CD8-positive, alpha-beta memory T cell (primary cell): ENCODE measurements at places on chromosomes 12 and 14. TPM values are rescaled to one million over a fixed set of nuclear protein-coding genes. Genes with fewer than 3 reads are reported as not detected.

- DNase-seq, result no peak
Observed at GRCh38 chr14:38201137-38201828, 6.4 kb upstream of the SSTR1 start.

ADGRD1 gene
- 1.3 TPM for total RNA-seq

MYF6 gene
- total RNA-seq, result not detected

DNA sequence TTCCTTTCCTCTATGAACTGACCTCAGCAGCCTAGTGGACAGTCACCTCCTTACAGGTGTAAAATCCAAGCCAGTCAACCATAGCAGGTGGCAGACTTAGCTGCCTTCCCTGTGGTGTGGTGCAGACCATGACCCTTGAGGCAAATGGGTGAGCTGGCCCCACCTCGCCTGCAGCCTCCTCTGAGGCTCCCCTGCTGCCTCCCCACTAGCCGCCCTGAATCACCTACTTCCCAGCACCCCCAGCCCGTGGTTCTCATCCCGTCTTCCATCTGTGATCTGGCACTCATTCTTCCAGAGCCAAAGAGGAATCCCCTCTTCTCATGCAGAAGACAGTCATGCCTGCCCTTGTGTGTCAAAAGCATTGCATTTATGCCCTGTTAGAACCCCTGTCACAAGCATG, 34.4 kb upstream of the TSPAN9 start:
- DNase-seq, result no peak

NEDD1 gene
- 42.2 TPM for total RNA-seq

GRCh38 chr12:49260166-49260565, 4.7 kb upstream of the TUBA1C start:
- no peak for DNase-seq

FSCB gene
- not detected for total RNA-seq

GRCh38 chr14:37278636-37279538, 81.2 kb downstream of the MIPOL1 start:
- no peak for DNase-seq

- no peak for DNase-seq
Observed at GRCh38 chr14:99579903-99580571, 24.0 kb downstream of the CCDC85C start.

- no peak for DNase-seq
Observed at GRCh38 chr14:68137704-68138619, 318.4 kb downstream of the RAD51B start.

- no peak for DNase-seq
Observed at GRCh38 chr14:36751106-36751505, 89.4 kb downstream of the PAX9 start.

SLC5A8 gene
- total RNA-seq, result not detected

TFCP2 gene
- total RNA-seq, result 41.0 TPM

PRICKLE1 gene
- not detected for total RNA-seq

- peak; percentile 72 for DNase-seq
Observed at GRCh38 chr14:32073537-32074189, 3.4 kb upstream of the ARHGAP5 start.

DNA sequence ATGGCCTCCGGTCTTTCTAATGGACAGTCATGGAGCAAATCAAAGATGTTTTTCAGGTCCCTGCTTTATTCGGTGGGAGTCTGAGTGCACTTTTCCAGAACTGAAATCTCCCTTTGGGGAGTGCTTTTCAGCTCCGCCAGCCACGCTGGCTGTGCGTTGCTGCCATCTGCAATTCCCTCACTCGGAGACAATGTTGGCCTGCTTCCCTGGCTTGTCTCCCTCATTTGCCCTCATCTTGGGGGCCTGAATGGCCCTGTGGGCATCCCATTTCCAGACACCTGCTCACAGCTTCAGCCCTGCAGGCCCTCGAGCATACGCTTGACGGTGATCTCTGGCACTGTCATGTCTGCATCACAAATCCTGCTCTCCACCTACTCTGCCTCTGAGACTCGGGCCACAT, 103.8 kb downstream of the CCDC92 start:
- DNase-seq, result no peak

DNA sequence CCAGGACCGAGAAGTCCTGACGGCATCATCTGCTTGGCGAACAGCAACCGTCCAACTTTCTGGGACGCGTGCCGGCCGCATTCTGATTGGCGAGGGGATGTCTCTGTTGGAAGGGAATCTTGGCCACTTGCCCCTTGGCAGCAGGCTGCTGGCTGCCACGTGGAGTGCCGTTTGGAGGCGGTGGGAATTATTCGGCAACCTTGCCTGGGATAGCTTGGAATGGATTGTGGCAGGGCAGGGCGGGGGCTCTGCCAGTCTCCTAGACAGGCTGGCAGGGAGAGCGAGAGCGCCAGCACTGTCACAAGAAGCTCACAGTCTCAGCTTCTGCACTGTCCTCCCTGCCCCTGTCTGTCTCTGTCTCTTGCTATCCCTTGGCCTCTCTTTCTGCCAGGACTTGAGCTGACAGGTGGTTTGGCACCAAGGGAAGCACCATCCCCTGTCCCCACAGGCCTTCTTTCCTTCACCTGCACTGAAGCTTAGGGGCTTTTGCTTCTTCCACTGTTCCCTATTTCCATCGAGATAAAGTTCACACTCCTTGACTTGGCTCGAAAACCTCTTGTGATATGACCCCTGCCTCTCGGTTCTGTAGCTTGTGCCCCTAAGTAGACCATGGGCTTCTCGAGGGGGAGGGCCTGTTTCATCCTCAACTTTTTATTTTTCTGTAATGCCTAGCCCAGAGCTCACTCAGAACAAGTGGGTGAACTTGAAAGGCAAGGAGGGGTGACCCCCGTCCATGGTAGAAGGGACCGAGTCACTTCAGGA, 201.9 kb downstream of the PHETA1 start:
- no peak for DNase-seq

DNA sequence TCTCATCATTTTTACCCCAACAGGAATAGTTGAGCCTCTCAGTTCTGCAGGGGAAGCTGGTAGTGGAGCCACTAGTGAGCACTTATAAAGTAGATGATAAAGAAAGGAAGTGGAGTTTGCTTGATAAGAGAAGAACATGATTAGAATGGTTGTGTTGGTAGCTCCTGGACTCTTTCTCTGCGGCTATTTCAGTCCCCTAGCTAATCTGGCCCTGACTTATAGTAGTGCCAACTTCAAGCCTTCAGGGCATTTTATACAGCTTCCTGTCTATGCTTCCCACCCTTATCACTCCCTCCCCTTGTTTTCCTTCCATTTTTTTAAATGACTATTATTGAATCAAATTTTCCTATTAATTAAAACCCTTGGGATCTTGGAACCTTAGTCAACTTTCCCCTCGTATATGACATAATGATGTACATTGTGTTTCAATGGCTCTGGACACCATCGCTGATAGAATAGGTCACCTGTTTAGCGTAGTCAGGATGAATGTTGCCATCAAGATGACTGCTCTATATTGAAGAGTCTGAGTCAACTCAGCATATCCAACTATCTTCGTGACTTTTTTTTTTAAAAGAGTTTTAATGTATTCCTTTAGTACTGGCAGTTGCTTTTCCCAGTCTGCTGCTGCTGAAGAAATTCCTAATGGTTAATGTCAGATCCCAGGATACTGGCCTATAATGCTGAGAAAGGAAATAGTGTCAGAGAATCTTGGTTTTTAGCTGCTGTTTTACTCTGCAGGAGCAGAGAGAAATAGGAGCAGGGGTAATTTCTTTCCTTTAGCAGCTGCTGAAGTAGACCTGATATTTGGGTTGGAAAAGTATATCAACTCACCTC, 16.2 kb upstream of the PCNX1 start:
- no peak for DNase-seq

- DNase-seq, result no peak
Observed at GRCh38 chr12:1773937-1774655, 46.3 kb upstream of the LRTM2 start.

- no peak for DNase-seq
Observed at GRCh38 chr12:21775133-21775820, 771 bp upstream of the KCNJ8 start.

DNA sequence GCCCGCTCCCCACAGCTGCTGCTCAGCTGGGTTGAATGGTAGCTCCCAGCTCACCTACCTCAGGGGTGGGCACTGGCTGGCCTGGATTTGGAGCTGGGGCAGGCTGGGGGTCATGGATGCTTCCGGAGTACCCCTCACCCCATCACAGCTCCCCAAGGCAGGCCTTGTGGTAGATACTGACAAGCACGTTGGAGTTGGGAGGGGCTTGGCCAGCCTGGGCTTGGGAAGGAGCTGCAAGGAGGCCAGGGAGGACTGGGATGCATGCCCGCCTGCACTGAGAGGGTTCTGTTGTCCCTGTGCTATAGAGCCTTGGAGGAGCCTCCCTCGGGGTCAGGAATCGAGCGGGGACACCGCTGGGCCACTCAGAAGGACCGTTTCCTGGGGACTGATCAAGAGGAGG, 14.2 kb downstream of the TMEM63C start:
- no peak for DNase-seq

TAS2R7 gene
- not detected for total RNA-seq

HPD gene
- total RNA-seq, result not detected

DNA sequence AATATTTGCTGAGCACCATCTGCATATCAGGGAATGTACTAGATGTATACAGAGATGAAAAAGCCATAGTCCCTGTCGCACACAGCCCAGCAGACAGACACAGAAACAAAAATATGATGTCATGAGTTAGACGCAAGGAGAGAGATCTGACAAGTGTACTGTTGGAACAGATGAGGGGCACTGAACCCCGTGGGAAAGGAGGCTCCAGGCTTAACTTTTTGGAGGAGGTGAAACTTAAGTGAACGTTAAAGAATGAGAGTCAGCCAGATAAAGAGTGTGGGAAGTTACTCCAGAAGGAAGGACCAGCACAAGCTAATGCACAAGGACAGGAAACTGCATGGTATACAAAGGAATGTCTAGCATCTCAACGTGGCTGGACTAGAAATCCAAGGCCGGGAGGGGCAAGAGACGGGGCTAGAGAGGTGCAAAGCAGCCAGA, 2.5 kb upstream of the ACTN1 start:
- no peak for DNase-seq

DNA sequence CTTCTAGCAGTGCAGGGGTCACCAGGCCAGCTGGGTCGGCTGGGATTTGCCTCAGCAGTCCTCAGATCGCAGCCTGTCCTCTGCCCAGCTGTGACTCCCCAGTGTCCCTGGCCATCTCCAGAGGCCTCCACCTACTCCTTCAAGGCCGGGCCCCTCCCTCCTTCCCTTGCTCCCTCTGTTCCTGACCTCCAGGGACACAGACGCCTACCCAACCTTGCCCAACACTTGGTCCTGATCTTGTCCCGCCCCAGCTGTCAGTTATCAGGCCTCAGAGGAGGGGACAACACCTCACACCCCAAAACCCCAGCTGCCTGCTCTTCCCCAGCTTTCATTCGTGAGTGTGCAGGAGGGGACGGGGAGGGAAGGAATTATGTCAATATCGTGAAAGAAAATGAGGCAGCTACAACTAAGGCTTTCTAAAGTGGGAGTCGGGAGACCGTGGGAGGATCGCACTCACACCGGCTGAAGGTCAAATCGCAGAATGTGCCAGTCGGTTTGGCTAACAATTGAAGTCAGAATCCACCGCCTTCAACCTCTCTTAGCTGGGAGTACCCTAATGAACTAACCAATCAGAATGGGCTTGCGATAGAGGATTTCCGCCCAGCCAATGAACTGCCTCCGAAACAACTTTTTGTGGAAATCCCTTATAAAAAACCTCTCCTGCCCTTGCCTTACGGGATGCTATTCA, 9.4 kb upstream of the PLBD2 start:
- no peak for DNase-seq

PARPBP gene
- total RNA-seq, result 21.2 TPM

DNA sequence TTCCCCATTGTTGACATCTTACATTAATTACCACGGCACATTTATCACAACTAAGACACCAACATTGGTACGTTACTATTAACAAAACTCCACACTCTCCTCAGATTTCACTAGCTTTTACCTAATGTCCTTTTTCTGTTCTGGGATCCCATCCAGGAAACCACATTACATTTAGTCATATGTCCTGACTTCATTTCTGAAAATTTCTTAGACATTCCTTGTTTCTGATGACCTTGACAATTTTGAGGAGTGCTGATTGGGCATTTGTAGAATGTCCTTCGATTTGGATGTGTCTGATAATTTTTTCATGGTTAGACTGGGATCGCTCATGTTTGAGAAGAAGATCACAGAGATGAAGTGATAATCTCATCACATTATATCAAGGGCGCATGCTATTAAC, 34.6 kb upstream of the ACSM4 start:
- DNase-seq, result no peak

- DNase-seq, result no peak
Observed at GRCh38 chr12:19994968-19995367, 373.4 kb upstream of the PDE3A start.

KRT79 gene
- not detected for total RNA-seq

- no peak for DNase-seq
Observed at GRCh38 chr14:74531467-74531866, 37.9 kb downstream of the ISCA2 start.

MAGOHB gene
- total RNA-seq, result 130 TPM
